Esophagus squamous epithelium (tissue), 5 donors: ENCODE measurements at places on chromosomes 1 and 21.

DNA sequence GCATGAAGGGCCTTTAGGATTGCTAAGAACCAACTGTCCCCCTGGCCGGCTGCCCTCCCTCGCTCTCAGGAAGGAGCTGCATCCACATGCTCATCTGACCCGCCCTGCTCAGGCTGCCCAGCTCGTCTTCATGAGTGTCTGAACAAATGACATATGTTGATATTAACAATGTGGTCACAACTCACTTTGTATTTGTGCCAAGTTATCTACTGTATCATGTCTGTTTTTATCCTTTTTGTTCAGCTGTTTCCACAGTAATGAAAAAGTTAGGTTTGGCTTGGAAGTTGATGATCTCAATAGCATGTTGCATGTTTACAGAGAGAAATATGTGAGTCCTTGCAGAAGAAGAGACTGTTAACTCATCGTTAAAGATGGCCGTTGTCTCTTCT, 75.1 kb downstream of the PHTF1 start:
- DNase-seq: no peak

- no peak for DNase-seq
Observed at GRCh38 chr1:93768380-93768863, 86.8 kb upstream of the BCAR3 start.

DNA sequence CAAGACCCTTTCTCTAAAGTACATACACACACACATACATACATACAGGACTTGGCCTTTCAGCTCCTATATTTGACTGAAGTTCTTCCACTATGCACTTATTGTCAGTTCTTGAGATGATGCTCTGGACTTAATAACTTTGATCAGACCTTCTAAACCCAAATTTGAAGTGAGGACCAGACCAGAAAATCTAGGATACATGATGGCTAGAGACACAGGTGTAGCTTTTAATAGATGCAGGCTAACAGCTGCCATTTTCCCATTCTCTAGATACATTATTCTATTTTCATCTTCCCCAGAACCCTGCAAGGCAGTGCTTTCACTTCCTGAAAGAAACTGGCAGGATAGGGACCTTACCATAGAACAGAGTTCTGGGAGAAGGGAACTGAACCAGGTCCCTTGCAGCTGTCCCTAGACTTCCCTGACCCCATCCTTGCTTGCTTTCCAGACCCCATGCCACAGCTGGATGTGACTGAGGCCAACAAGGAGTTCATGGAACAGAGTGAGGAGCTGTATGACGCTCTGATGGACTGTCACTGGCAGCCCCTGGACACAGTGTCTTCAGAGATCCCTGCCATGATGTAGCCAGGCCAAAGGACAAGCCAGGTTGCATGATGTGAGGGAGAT, 14.9 kb upstream of the RAB42 start:
- DNase-seq: no peak

GRCh38 chr1:33010932-33011731, 25.6 kb downstream of the AK2 start:
- no peak for DNase-seq

DNA sequence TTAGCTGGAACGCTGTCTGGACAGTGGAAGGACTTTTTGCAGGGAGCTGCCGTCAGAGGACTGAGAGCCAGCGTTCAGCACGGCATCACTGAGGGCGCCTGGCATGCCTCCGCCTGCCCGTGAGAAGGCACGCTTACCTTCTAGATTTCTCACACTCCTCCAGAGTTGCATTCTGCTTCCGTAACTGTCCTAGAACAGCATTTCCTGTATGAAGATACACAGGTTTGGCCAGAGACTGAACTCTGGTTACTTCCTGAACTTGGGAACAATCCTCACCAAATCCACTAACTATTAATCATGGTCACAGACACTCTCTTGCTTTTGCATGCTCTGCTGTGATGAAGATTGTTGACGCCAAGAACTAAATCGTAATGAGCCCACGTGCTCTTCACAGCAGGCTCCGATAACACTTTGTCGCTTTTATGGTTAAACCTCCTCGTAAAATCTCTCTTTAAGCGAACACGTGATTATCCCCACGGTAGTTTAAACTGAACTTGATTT, 93.5 kb downstream of the KIF26B start:
- DNase-seq: no peak

DNA sequence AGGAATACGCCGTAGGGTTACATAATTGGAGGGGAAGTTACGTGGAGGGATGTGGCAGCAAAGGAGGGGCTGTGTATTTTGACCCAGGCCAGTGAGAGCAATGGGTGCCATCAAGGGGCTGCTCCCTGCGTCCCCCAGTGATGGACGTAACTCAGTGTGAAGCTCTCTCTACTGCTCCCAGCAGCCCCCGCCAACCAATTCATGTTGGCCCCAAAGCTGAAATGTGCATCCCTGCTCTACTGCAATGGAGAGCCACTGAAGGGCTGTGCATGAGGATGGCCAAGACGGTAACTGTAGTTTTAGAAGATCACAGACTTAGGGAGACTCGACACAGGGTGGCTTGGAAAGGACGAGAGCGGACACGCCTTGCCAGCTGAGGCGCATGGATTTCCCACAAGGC, 38.3 kb downstream of the PGBD5 start:
- DNase-seq: no peak

GRCh38 chr1:2596530-2597333, 10.2 kb downstream of the PRXL2B start:
- no peak for DNase-seq

GRCh38 chr1:21952786-21953520, 15.8 kb upstream of the HSPG2 start:
- no peak for DNase-seq

DNA sequence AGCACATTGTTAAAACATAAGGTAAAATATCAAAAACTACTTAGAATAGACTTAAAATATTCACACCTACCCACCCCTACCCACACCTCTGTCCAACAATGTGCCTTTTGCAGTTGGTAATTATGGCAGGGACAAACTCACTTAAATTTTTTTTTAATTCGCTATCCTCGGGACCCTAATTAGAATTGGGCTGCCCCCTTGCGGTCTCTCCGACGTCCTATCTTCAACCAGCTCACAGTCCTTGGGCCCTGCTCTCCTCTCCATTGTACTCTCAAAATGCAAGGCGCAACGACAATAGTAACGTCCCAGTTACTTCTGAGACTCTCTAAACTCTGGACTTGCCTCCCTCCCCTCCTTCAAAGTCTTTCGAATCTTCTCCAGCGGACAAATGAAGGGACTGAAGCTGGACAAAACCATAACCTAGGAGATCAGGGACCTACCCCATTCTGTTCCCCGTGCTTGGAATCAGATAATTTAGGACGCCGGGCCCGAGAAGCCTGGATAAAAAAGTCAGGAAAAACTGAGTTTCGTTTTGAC, 1.1 kb upstream of the CIART start:
- no peak for DNase-seq

GRCh38 chr1:10401281-10401680, 2.4 kb downstream of the PGD start:
- DNase-seq: no peak

DNA sequence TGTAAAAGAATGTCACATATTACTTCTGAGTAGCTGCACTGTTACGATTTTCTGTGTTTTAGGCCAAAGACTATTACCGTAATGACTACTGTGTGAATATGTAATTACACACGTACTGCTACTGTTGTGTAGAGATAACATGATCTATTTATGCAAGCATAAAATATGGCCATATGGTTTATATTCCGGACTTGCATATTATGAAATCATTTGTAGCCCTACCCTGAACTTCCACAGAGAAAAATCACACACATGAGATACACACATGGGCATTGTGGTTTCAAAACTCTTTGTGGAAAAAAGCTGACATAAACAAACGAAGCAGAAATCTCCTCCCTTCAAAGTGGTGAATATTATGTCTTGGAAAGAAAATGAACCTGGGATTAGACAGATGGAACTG, 373.0 kb upstream of the ADAMTS5 start:
- DNase-seq: no peak

DNA sequence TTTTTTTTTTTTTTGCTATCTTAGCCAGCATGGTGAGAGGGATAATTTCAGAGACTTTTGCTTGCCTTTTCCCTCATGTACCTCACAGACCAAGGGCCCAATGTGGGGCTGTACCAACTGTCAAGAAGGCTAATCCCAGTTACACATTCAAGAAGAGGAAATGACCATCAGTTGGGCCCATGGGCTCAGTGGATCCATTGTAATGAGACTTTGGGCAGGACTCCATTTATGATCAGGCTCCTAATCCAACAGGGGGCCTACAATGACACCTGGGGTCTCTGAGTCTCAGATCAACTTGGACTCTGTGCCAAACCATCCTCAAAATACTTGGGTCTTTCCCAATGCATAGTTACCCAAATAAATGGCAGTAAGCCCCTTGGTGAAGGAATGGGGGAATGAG, 450.4 kb upstream of the VAMP3 start:
- DNase-seq: no peak
